ENCODE measurements at places on chromosomes 16 and 17.

DNA sequence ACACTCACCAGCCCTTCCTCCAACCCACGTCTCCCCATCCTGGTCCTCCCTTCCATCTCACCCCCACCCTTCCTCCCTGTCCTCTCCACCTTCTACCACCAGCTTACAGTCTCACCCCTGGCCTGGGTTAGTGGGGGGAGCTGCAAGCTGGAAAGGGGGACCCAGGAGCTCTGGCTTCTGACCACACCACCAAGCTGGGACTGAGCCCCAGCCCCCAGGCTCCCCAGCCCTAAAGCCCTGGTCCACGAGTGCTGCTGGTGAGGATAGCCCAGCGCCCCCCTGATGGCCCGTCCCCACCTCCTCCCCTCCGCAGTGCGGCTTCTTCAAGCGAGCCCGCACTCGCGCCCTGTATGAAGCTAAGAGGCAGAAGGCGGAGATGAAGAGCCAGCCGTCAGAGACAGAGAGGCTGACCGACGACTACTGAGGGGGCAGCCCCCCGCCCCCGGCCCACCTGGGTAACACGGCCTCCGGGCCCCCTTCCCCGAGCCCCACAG, 7.2 kb upstream of the PDK2 start:
- DNase-seq = no peak

- DNase-seq = no peak
Observed at GRCh38 chr16:27381974-27382855, 19.8 kb upstream of the IL21R start.

DNA sequence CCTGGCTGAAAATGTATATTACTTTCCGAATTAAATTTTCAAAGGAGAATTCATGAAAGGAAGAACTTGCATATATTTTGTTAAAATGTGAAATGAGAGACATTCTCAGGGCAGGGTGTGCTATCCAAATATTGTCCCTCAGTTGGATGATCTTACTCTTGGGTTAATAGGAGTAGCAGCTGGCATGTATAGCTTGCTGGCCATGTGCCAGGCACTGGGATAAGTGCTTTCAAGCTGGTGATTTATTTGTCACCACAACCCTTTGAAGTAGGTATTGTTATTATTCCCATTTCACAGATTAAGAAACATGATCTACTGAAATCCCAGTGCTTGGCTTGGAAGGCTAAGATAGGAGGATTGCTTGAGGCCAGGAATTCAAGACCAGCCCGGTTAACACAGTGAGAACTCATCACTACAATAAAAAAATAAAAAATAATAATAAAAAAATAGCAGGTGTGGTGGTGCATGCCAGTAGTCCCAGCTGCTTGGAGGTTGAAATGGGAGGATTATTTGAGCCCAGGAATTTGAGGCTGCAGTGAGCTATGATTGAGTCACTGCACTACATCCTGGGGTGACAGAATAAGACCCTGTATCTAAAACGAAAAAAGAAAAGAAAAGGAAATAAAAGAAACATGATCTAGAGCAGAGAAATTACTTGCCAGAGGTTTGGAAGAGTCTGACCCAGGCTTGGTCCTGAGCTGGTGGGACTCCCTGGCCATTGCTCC, 11.6 kb upstream of the MPHOSPH6 start:
- DNase-seq = no peak

DNA sequence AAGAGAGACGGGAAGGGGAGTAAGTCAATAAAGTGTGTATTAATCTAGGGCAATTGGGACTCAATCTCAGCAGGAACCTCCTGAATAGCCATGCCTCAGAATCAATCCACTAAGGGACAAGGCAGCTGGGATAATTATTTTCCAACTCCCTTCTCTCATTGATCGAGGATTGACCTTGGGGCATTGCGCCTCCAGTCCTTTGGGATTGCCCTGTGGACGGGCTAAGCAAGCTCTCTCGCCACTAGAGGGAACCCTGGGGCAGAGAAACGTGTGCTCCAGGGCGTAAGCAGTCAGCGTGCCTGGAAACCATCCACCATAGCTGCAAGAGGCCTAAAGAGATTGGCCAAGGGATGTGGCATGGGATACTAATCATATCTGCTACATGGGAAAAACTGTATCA, 53.9 kb upstream of the ERCC4 start:
- no peak for DNase-seq

- no peak for DNase-seq
Observed at GRCh38 chr17:76830987-76831715, 37.1 kb upstream of the MGAT5B start.

GRCh38 chr17:14205992-14206461, 30.6 kb downstream of the CDRT15 start:
- no peak for DNase-seq

DNA sequence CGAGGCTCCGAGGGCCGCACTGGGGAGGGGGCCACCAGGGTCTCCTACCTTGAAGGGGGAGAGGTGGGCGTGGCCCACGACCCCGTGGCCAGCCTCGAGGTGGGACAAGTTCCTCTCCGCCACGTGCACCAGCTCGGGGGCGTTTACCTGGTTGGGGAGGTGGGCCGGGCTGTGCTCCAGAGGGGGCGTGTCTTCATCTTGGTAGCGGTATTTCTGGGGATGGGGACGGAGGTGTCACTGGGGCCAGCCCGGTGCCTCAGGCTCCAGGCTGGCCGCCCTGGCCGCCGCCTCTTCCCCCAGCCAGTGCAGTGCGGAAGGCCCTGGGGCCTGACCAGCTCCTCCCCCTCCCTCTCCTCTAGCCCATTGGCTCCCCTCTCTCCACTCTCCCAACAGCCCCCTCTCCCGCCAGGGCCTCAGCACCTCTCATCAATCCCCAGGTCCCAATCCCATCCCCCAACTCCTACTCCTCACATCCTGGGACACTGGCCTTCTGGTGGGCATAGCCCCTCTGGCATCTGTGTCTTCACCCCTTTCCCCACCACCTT, 11.5 kb downstream of the DLG4 start:
- no peak for DNase-seq

DNA sequence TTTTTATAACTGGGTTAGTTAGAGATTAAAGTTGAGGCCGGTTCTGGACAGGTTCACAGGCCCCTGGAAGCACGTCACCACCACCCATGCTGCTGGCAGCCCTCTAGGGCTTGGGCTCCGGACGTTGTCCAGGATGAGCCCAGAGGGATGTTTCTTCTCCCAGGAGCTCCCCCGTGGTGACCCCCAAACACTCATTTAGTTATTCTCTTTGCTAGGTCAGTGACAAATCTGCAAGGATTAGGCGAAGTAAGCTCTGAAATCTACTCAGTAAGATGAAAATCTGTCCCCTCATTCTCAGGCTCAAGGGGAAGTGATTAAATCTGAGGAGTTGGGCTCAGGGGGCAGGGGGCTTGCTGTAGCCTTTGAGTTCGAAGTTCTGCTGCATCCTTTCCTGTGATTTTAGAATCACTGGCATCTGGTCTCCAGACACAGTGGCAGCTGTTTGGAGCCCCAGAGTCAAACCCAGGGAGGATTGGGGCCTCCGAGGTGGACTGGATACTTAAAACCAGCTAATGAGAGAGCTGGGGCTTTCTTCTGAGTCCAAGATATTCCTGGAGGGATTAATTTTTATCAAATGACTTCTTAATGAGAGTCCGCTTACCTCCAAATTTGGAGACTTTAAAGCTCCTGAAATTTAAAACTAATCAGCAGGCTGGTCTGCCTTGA, 49.2 kb upstream of the HS3ST2 start:
- no peak for DNase-seq

DNA sequence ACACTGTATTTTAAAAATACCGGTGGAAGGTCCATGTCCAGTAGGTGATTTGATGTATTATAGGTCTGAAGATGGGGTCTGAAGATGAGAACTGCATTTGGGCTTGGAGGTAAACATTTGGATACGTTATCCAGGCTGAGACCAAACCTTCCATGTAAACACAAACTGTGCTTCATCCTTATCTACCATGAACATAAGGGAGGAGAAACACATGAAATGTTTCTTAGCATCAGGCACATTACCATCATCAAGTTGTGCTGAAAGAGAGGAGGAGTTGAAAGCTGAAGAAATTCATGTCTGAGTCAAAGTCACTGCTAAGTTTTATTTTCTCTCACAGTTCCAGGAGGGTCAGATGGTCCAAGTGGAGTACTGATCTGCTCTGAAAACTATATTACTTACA, 11.4 kb downstream of the SF3B3 start:
- DNase-seq = no peak

GRCh38 chr16:62974424-62974823, 938.2 kb upstream of the CDH8 start:
- DNase-seq = no peak

DNA sequence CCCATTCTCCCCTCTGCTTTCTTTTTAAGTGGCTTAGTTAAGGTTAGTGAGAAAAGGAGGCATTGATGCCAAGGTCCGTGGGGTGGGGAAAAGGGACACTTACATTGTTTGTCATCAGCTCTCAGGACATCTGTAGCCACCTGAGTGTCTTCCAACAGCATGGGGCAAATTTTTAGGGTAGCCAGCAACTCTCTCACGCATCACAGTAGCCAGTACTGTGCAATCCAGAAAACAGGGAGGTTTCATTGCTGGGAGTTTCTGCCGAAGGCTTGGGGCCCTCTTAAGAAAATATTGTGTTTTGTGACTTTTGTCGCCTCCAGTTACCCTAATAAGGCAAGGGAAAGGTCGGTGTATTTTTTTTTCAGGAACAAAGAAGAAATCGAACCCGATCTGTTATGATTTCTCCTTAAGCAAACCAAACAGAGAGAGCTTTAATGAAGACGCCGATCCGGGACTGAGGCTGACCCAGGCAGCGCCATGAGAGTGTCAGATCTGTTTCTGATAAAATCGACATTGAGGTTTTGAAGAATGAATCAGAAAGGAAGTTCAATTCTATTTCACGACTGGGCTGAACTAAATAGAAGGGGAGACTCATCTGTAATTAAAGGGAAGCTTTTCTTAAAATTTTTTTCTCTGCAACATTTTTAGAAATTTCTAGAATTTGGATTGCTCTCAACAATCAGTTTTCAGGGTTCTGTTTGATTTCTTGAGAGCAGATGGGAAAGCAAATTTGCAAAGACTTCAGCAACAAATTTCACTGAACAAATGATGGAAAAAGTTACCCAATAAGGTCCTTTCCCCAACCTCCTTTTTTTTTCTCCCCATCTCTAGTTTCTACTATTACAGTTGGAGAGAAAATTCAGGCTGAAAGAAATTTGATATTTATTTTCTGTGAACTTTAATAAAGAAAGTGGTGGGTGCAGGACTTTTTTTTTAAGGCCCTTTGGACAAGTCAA, 144.7 kb upstream of the IRX3 start:
- no peak for DNase-seq

DNA sequence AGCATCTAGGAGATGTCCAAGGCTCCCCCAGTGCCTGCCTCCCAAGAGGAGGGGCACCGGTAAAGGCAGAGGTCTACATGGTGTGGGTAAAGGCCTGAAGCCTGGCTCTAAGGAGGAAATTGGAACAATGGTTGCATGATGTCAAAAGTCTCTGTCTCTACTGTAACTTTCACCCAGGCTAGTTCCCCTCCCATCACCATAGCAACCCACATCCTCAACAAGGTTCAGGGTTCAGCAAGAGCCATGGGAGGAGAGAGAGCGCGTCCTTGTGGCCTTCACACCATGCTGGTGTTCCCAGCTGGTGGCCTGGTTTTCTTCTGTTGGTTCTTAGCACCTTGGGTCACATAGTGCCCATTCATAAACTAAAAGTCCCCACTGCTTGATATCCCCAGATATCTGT, 196.7 kb upstream of the CDH5 start:
- no peak for DNase-seq

DNA sequence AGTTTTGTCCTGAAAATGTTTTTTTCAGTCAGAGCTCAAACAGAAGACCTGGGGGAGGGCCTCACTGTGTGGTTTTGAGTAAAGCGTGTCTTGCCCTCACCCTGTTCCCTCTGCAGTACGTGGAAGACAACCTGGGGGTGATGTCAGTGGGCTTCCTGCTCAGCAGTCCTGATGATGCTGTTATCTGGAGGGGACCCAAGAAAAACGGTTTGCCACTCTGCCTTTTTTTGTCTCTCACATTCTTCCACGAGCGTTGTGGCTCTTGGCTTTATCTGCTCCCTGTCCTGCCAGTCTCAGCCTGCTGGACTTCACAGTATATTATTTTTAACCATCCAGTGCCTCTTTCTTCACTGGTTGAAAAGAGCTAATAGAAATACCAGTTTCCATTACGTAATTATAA, 12.9 kb downstream of the NUBP1 start:
- no peak for DNase-seq

DNA sequence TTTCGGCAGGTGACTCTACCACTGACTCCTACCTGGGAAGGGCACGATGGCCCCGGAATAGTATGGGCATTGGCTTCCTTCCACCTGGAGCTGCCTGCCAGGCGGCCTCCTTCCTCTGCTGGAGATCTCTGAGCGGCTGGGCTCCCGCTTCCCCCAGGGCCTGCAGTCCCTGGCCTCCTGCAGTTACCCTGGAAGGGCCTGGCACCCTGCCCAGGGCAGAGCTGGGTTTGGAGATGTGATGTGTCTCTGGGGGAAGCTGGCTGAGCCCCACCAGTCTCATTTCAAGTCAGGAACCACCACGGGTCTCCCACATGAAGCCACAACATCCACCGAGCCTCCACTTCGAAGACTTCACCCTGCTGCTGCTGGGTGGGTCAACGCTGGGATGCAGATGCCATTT, 97.9 kb downstream of the IRF8 start:
- DNase-seq = no peak

GRCh38 chr17:56510554-56511342, 82.8 kb upstream of the NOG start:
- DNase-seq = no peak

GRCh38 chr17:2034157-2034556, 4.2 kb downstream of the DPH1 start:
- no peak for DNase-seq

DNA sequence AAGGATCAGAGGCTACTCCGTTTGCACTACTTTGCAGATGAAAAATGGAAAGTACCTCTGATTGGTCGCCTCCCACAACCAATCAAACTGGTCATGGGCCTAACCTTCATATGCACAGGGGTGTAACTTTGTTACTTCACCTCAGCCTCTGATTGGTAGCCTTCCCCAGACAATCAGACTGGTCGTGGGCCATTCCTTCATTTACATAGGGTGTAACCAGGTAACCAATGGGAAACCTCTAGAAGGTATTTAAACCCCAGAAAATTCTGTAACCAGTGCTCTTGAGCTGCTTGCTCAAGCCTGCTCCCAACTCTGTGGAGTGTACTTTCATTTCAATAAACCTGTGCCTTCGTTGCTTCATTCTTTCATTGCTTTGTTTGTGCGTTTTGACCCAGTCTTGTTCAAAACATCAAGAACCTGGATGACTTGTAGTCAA, 39.2 kb upstream of the USP22 start:
- no peak for DNase-seq

DNA sequence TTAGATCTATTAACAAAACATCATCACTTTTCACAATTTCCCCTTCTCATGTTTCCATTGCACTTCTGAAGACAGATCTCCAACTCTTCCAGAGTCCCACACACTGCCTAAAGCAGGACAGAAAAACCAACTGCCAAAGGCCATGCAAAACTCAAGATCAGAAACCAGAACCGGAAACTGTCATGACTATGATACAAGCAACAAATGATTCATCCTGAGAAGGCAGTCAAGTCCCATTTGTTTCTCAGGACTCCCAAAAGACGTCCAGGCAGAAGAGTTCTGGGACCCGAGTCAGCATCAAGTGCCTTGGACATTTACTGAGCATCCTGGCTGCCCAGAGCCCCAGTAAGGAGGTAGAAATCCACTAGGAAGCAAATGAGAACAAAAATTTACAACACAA, 38.8 kb downstream of the ERN1 start:
- DNase-seq = no peak

All from activated naive CD4-positive, alpha-beta T cell treated with anti-CD3 and anti-CD28 coated beads, Interleukin-2, amount 50 U/mL, for 72 hours (primary cell).